Left ventricle myocardium superior (tissue), 1 donor: ENCODE measurements at places on chromosomes 1 and 21. TPM values are rescaled to one million over a fixed set of nuclear protein-coding genes. Genes with fewer than 3 reads are reported as not detected.

PALMD gene
- total RNA-seq, result 115 TPM

DNA sequence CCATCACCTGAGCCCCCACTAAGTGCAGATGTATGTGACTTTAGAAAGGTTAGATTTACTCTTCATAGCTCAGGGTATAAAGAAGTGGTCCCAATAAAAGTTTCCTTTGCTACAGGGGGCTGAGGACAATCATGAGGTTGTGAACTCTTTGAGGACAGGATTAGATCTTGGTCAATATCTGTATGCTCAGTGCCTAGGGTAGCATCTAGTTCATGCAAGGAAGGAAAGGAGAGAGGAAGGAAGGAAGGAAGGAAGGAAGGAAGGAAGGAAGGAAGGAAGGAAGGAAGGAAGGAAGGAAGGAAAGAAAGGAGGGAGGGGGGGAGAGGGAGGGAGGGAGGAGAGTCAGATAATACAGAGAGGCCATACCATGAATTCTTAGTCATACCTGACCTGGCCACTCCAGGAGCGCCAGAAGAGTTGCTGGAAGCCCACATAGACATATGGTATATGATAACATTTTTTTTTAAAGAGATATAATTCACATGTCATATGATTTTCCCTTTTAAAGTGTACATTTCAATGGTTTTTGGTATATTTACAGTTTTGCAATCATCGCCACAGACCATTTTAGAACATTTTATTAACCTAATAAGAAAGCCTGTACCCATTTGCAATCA is 9.7 kb upstream of the CSRP1 start:
- no peak for DNase-seq

DNA sequence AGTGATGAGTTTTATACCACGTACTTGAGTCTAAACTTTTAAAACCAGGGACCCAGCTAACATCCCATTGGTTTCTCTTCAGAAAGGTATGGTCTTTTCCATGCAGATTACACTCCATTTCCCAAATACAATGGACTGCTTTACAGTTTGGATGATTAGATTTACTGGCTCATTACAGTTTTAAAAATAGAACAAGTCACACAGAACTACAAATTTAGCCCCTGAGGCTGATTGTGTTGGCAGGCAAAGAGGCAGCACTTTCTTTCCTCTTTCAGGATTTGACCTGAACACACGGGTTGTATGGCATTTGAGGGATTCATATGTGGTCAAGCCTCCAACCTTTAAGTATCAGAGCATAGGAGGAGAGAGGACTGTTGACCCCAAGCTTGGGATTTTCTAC is 21.8 kb upstream of the VTCN1 start:
- DNase-seq, result no peak

SAMSN1 gene
- total RNA-seq, result 1.7 TPM

DNA sequence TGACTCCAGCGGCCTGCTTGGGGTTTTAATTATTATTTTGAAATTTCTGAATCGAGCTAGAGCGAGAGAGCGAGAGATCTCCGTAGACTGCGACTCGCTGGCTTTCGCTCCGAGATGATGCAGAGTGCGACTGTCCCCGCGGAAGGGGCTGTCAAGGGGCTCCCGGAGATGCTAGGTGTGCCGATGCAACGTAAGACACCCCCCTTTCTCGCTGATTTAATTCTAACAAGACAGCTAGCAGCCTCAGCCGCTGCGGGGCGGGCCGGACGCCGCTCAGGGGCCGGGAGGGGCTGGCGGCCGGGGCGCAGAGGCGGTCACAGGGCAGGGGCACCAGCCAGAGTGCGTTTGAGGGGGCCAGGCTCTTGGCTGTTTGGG is 339 bp downstream of the LHX4 start:
- DNase-seq, result no peak

- no peak for DNase-seq
These were observed 1.2 kb upstream of the PSMB2 start for GRCh38 chr1:35642471-35642955.

GRCh38 chr1:93668951-93669350 is 12.7 kb downstream of the BCAR3 start:
- DNase-seq, result no peak

DNA sequence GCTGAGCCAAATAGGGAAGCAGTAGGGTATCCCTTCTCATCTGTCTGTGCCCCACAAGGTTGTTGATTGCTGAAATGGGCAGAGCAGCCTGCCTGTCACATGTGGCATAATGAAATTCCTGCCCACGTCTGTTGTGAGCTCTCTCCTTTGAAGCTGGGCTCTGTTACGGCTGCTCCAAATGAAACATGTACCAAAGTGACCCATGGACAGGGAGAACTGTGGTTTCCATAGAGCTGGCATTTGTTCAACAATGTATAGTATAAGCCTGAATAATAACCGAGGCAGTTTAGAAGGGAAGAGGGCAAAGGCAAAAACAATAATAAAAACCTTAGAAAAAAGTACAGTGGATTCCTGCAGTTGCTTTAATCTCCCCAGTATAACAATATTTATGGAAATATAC is 149.7 kb downstream of the LYPLAL1 start:
- DNase-seq, result no peak

POTED gene
- total RNA-seq, result not detected

TCP10L gene
- total RNA-seq, result 2.9 TPM

DNA sequence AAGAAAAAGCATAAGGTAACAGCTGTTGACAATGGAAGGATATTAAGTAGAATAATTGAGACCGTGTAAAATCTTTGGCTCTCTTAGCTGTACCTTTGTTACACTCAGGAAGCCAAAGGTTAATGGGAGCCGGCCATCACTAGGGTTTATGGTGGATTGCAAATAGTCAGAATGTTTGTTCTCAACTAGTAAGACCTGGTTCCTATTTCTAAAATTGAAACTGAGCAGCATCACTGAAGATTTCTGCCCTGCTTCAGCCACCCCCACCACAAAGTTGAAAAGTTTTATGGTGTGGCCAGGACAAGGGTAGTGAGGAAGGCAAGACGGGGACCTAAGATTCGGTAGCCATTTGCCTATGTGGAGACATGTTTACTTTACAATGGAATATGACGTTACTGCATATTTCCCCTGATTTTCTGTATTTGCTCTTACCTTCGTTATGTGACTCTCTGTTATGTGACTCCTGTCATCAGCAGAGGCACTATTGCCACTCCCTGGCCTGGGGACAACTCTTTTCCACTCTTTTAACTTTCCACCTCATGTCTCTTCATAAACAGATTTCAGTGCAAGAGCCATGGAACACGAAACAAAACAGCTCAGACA is 41.4 kb upstream of the KIF1B start:
- DNase-seq, result no peak

GSTM5 gene
- total RNA-seq, result 2.6 TPM

GRCh38 chr1:206856674-206857464 is 8.6 kb upstream of the IL20 start:
- no peak for DNase-seq

DNA sequence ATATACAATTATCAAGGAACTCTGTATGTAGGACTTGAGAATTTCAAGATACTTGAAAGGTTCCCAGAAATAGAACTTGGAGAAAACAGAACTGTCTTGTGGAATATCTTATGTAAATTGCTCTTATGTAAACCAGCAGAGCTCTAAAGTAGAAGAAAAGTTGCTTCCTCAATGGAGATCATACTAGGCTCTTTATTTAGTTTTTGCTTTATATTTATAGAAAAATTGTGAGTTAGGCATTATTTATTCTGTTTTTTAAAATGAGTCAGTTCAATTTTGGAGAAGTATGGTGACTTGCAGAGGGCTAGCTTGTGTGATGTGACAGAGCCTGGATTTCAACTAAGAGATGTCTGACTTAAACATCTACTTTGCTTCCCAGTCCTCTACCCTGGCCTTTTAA is 40.4 kb downstream of the ATP6V1G3 start:
- DNase-seq, result no peak

DNA sequence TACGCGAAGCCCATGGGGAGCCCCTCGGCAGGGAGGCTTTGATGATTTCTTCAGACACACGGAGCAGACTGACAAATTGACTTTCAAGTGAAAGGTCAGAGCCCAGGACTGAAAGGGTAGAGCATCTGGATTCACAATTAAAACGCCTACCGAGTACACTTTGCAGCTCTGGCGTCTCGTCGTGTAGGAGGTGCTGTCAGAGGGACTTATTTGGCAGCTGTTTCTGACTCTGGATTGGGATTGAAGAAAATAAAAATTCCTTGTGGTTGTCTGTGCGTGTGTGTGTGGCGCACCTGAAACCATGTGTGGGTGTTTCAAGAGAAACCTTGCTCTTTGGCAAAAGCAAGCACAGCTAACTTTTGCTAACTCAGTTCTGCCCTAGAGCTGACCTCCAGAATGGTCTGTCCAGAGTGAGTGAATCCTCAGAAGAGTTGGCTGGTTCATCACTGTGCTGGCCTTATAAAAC is 348.7 kb downstream of the HLX start:
- DNase-seq, result no peak

DNA sequence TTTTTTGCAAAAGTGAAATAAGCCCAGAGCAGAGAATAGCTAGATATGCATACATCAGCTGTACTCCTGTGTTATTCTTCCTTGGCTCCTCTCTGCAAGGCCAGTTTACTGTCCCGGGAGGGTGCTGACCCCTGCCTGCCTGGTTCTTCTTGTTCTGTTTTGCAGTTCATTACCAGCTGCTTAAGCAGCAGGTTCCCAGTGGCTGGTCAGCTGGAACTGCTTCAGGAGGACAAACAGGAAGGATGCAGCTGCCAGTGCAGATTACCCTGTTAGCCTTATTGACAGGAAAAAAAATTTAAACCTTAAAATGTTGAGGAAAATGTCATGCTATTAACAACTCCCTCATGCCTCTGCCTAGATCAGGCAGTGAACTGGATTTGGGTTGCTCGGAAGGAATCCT is 16.0 kb upstream of the LRIG2 start:
- DNase-seq, result no peak

DNA sequence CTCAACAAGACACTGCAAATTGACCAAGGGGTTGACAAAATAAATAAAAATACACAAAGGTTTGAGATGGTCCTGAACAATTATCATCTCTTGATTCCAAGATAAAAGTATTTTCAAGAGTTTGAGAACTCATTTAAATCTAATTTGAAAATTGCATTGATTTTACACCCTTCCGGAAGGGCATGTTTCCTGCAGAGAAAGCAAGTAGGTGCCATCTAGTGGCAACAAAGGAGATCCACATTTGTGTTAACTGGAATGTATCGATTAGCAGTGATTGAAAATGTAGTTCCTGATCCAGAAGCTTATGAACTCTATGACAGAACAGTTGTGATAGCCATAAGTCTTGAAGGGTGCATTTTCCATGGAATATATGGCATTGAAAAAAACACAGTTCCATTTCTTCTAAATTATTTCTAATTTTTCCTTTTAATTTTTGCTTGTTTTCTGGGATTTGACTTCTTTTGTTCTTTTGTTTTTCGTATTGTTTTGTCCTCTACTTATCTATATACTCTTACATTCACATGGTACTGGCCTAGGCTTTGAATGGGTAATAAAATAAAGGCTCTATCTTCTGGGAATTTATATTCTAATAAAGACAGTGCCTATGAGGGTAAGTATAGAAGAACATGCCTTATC is 143.7 kb downstream of the DNM3 start:
- no peak for DNase-seq

KRTAP15-1 gene
- not detected for total RNA-seq
